ENCODE measurements at places on chromosomes 7 and 10. TPM values are rescaled to one million over a fixed set of nuclear protein-coding genes. Genes with fewer than 3 reads are reported as not detected.

HPSE2 gene
- polyA plus RNA-seq, result not detected

CASP7 gene
- polyA plus RNA-seq, result 27.1 TPM

NEUROD6 gene
- polyA plus RNA-seq, result not detected

PNLIPRP3 gene
- polyA plus RNA-seq, result not detected
